CD4-positive, alpha-beta T cell treated with Interleukin-6 for 4 hours (primary cell): ENCODE measurements at places on chromosomes 6 and 20.

- DNase-seq, result no peak
These were observed 213.3 kb upstream of the SSTR4 start for GRCh38 chr20:22821796-22822195.

- peak; percentile 55 for DNase-seq
These were observed 3.7 kb upstream of the MMP9 start for GRCh38 chr20:46004889-46005473.

- DNase-seq, result no peak
These were observed 12.8 kb upstream of the SDCBP2 start for GRCh38 chr20:1341561-1342265.

- no peak for DNase-seq
These were observed 34.4 kb upstream of the PTPN1 start for GRCh38 chr20:50475681-50476292.

GRCh38 chr6:136921936-136922684 is at the start of gene SLC35D3:
SLC35D3 (plus strand) TSS chr6:136922301; CDS start chr6:136922429, 128 bp downstream.
- peak; percentile 17 for DNase-seq

DNA sequence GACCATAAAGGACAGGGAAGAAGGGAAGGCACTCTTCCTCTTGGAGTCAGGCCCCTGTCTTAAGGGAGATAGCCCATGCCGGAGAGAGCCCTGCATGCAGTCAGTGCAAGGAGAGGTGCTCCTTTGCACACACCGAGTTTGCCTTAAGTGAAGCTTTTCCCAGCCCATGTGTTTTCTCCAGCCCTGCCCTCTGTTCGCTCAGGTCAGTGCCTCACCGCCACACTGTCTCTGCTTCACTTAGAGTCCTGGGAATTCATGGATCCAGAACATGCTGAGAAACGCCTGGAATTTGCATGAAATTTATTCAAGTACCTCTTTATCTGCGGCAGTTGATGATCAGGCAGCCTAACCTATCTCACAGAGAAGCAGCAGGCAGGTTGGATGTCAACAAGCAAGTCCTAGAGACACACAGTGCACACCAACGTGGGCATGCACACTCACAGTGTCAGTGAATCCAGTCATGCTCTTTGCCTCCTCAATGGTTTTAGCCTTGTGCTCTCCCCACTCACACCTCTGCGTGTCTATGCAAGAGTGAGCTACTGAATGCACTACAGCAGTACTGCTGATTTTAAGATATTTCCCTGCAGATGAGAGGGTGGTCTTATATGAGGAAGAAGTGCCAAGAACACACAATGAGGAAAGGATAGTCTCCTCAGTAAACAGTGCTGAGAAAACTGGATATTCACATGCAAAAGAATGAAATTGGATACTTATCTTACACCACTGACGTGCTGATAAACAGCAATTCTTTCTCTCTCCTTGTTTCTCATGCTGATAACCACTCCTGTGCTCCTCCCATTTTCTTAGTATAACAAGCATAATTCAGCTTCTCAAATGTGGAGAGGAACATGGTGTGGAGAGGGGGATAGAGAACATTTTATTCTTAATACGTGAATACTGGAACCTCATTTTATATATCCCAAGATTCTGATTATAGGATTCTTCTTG is 295.1 kb upstream of the CDYL start:
- no peak for DNase-seq

GRCh38 chr6:18584372-18584771 is 197.2 kb downstream of the RNF144B start:
- DNase-seq, result no peak

DNA sequence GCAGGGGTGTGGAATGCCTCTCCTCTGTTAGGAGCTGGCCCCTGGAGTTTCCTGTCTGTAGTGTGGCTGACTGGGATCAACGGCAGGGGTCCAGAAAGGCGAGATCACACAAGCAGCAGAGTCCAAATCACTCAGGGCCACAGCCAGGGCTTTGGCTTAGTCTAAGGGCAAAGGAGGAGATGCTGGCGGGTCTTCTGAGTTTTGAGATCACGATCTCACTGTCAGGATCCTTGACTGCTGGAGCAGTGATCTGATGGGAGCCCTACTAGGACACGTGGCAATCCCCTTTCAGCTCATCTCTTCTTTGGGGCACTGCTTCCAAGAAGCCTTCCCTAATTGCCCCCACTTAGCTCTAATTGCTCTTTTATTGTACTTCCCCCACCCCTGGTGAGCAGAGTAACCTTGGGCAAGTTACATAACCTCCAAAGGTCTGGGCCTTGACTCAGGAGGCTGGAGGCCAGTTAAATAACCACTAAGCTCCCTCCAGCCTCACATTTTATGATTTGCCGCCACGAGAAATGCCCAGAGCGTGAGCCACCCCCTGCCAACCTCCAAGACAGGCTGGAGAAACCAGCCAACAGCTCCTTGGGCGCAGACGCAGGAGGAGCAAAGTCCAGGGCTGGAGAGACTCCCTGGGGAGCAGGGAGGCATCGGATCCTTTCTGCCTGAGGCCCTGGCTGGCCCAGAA is 12.0 kb downstream of the KCNK5 start:
- DNase-seq, result no peak

GRCh38 chr6:247351-247750 is 44.9 kb upstream of the DUSP22 start:
- DNase-seq, result no peak

DNA sequence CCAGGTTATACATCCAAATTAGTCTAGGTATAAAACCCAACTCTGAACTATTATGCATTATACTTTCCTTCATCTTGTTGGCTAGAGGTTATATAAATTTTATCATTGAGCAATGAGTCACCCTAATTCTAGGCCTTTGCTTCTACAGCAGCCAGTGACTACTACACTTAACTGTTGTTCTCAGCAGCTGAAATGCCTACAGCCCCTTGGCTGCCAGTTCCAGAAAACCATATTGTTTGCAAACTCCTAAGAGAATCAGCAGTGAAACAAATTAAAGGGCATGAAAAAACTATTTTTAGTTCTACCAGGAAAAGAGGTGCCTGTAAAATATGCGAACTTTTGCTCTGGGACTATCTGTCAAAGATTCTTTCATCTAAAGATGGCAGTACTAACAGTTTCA is 292.8 kb downstream of the FRK start:
- DNase-seq, result no peak

GRCh38 chr20:40195742-40196141 is 493.3 kb downstream of the MAFB start:
- no peak for DNase-seq

DNA sequence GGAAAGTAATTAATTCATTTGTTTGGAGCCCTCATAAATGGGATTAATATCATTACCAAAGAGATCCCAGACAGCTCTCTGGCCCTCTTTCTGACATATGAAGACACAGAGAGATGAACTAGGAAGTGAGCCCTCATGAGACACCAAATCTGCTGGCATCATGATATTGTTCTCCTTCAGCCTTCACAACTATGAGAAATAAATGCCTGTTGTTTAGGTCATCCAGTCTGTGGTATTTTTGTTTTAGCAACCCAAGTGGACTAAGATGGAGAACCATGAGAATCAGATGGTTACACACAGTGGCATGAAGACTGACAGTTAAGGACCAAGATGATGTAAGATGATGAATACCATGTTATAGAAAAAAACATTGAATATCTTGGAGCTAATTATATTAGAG is 16.9 kb upstream of the HBS1L start:
- DNase-seq, result no peak

DNA sequence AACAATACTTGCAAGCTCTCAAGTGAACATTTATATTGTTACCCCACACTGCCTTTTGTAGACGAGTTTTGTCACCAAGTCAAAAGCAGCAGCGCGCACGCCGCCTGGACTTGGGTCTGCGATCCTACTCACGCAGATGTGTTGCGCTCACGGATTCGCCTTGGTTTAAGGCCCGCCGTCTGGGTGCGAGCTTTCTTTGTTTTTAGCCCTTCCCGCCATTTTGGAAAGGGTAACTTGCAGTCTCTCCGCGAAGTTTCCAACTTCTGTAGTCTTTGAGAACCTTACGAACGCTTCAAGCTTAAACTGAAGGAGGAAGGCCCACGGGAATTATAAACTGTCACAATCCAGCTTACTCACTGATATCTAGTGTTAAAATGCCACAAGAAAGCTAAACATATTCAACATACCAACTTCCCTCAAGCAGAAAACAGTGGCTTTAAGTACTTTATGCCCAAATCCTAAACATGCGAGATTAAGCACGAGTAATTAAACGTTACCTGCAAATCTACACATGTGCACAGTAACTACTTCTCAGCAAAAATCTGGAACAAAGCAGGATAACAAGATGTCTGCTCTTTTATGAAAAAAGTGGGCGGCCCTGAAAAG is 80.4 kb upstream of the BTN3A2 start:
- peak; percentile 71 for DNase-seq

- DNase-seq, result no peak
These were observed 29.7 kb upstream of the ANGPT4 start for GRCh38 chr20:945841-946240.

DNA sequence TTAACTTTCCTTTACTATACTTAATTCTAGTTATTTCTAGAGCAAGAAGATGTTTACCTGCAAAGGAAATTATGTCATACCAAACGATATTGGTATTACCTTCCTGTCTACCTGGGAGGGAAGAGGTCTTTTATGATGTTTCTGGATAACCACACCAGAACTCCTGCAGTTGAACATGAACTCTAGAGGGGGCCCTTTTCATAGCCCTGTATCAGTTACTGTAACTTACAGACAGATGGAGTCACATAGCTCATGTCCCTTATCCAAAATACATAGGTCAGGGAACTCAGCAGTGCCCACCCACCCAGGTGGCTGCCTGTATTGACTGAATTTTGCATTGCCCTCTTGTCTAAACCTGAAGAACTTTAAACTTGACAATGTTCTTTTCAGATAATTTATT is 35.1 kb upstream of the MYL9 start:
- DNase-seq, result no peak

- no peak for DNase-seq
These were observed 5.6 kb upstream of the METTL24 start for GRCh38 chr6:110363748-110364147.

DNA sequence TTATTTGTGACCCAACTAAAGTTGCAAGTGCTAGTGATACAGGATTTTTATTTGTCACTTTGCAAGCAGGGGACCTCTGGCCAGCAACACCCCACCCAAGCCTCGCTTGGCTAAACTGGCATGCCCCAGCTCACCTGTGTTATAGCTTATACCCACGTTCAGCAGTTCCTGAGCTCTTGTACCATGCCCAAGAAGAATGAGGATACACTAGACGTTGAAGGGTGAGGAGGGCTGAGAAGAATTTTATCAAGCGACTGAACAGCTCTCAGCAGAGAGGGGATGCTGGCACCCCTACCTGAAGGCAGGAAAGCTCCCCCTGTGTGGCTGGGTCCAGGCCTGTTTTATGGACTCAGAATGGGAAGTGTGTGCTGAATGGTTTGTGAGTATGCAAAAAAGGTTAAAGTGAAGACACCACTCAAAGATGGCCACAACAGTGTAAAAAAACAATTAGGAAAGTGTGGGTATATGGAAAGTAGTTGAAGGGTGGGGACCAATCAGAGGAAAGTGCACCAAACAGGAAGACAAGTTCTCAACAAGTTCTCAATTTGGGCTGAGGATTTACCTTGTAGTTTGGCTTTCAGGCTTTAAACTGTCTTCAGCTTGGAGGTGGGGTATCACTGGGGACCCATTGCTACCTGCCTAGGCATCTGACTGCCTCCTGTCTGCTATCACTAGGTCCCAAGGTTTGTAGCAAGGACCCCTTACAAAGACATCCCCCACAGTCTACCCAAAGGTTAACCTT is 15.0 kb downstream of the BTN2A1 start:
- DNase-seq, result no peak

DNA sequence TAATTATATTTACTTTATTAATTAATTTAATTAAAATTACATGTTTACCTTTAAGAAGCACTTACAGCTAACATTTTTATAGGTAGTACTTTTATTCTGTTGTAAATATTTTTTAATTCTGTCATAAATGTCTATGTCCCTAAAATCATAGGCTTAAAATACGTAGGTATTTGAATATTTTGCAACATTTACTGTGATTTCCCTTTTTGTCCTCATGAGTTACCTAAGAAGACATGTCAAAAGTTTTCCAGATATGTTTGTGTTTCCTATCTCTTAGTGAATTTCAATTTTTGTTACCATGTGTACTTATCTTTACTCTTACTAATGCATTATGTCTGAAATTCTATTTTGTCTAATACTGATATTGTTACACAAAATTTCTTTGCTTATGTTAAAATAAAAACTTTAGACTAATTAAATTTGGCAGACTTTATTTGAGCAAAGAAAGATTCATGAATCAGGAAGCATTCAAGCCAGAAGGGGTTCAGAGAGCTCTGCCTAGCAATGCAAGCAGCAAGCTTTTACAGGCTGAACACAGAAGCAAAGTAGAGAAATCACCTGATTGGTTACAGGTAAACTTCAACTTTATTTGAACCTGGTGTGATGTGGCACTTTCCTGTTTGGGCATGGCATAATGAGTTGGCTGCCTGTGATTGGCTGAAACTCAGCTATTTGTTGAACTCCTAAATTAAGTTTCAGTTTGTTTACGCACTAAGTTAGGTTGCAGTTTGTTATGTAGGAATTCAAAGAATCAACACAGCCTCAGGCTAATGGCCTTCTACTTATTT is 123.2 kb upstream of the TMEM170B start:
- peak; percentile 41 for DNase-seq

GRCh38 chr6:136201732-136202131 is 48.4 kb downstream of the MTFR2 start:
- no peak for DNase-seq

DNA sequence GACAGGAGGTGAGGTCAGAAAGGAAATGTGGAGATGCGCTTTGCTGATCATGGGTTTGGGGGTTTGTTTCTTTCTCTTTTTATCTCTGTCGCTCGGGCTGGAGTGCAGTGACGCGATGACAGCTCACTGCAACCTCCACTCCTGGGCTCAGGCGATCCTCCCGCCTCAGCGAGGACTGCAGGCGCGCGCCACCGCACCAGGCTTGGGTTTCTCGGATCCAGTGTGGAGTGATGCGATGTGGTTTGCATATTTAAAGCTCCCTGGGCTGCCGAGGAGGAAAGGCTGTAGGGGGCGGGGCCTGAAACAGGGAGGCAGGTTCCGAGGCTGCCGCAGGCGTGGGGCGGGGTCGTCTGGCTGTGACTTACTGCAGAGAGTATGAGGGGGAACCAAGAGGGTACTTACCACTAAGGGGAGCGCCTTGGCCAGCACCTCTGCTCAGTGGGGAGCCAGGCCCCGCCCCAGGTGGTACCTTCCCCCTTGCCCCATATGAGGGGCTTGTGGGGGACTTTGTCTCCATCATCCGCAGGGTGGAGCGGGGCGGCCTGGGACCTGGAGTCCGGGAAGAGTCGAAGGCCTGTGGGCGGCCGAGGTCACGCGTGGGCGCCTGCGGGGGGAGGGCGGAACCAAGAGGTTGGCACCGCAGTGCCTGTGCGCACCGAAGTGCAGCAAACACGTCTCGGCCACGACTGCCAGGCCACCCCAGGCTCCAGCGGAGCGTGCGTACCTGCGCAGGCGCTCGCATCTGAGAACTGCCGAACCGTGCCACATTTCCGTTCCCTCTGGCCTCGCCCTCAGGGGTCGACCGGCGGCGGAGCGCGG is 12.7 kb upstream of the BAK1 start:
- DNase-seq, result peak; percentile 79

GRCh38 chr6:123838505-123839234 is 35.0 kb downstream of the NKAIN2 start:
- DNase-seq, result no peak

GRCh38 chr20:41177636-41178035 is 40.3 kb downstream of the PLCG1 start:
- DNase-seq, result no peak
